ENCODE measurements at places on chromosomes 4 and X.

- no peak for DNase-seq
These were observed at the start of gene TKTL1 for GRCh38 chrX:154295664-154296310. TSS of gene TKTL1 (plus strand) at chrX:154295795. CDS start at chrX:154295860, 65 bp downstream.

DNA sequence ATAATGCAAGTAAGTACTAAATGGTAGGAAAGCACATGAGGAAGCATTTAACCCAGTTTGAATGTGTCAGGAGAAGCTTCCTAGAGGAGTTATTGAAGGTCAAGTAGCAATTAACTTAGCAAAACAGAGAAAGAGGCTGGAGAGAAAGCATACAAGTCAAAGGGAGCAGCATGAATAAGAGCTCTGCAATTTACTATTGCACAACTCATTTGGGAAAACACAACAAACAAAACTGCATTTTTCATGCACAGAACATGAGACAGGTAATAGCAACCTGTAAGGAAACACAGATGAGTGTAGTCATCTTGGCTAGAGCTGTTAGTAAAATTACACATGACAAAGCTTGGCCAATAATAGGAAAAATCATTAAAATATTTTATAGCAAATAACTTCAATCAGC, 538.1 kb downstream of the PPP4R3C start:
- no peak for DNase-seq

- no peak for DNase-seq
These were observed 211.0 kb downstream of the KCTD8 start for GRCh38 chr4:44237643-44238042.

DNA sequence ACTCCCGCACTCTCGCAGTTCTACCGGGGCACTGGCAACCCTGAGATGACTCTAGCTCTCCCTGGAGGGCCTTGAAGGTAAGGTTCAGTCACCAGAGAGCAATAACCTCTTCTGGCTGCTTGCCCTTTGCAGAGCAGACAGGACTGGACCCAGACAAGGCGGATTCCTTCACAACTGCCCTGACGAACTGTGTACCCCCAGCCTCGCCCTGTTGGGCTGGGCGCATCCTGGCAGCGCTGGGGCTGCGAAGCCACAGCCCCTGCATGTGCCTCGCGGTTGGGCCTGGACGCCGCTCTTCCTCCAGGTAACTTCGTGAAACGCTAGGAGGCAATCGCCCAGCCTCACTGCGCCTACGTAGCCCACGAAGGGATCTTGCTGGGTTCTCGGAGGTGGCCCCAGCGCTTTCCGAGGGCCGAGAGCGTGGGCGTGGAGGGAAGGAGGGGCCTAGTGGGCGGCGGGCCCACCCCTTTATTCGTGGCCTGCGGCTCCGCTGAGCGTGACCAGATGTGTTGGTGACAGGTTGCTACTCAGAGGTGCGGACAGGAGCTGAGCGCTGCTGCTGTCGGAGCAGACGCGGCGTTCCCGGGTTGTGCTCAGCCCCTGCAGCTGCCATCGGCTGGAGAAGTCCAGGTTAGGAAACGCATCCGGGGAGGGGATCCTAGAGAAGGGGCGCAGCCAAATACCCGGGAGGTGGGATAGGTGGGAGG, 1.9 kb upstream of the MAMLD1 start:
- no peak for DNase-seq

- DNase-seq: no peak
These were observed 361.5 kb upstream of the HS3ST1 start for GRCh38 chr4:11790230-11790629.

DNA sequence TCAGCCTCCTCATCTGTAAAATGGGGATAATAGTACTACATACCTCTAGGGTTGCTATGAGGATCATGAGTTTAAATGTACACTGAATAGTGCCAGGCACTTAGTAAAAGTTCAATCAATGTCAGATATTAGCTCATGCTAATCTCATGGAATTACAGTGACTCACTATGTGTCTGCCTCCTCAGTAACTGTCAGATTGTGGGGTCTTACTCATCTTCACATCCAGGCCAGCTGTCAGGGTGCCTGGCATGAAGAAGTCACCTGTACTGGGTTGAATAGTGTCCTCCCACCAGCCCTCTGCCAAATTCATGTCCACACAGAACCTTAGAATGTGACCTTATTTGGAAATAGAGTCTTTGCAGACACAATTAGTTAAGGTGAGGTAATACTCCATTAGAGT, 54.3 kb upstream of the STIM2 start:
- DNase-seq: no peak
